ENCODE measurements at places on chromosomes 6 and 20.

DNA sequence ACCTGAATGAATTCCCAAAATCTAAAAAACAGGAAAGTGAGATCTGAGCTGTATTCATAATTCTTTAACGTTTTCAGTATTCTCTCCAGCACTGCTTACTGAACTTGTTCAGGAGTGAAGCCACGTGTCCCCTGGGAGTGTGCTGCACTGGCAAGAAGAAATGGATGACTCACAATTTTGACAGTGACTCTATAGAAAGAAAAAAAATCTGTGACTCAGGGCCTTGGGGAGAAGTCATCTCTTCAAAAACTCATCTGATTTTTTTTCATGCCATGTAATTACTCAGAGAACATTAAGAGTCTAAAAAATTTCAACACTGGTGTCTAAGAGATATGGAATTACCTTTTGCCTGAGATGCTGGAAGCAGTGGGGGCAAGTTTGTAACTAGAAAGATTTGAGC is 39.7 kb downstream of the ANKEF1 start:
- DNase-seq = no peak

GRCh38 chr20:3239867-3240775 is 1.1 kb upstream of the SLC4A11 start:
- peak; percentile 12 for DNase-seq

- DNase-seq = no peak
Measured at GRCh38 chr20:9415426-9415825, 99.0 kb upstream of the LAMP5 start.

GRCh38 chr6:127854009-127854408 is 46.8 kb downstream of the THEMIS start:
- no peak for DNase-seq

Measured in CD4-positive, alpha-beta memory T cell (primary cell).